Neural crest cell (in vitro differentiated cells): ENCODE measurements at places on chromosomes 11 and 22. TPM values are rescaled to one million over a fixed set of nuclear protein-coding genes. Genes with fewer than 3 reads are reported as not detected.

Gene SDHD
- 41.4 and 48.1 TPM in 2 replicates for total RNA-seq

Gene PARVG
- total RNA-seq: 0.14 and 0.23 TPM in 2 replicates

Gene CABP4
- not detected in 2 replicates for total RNA-seq

Gene ACCSL
- not detected in 2 replicates for total RNA-seq

Gene KCNK4
- total RNA-seq: not detected in 2 replicates
